CD4-positive, alpha-beta T cell treated with Interferon alpha-2 for 1 hour (primary cell): ENCODE measurements at places on chromosomes 3 and 15.

DNA sequence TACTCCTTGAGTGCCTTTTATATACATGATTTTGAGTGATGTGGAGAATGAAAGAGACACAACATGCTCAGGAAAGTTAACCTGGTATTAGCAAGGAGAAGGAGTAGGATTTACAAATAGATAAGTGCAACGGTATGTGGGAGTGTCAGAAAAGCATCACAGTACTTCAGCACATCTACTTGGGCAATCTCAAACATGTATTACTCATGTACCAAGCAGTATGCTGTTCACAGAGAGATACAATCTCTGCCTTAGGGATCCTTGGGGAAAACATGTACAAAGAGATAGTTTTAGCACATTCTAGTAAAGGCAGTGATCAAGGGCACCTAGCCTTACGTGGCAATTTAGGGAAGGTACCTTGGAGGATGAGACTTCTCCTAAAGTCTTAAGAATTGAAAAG, 146.5 kb downstream of the FILIP1L start:
- no peak for DNase-seq

GRCh38 chr15:56835718-56836171, 82.7 kb upstream of the TCF12 start:
- DNase-seq = no peak

- DNase-seq = no peak
These were observed 637.1 kb upstream of the CCDC54 start for GRCh38 chr3:106740116-106740515.

- peak; percentile 64 for DNase-seq
These were observed 48.7 kb downstream of the BSN start for GRCh38 chr3:49602877-49603411.

DNA sequence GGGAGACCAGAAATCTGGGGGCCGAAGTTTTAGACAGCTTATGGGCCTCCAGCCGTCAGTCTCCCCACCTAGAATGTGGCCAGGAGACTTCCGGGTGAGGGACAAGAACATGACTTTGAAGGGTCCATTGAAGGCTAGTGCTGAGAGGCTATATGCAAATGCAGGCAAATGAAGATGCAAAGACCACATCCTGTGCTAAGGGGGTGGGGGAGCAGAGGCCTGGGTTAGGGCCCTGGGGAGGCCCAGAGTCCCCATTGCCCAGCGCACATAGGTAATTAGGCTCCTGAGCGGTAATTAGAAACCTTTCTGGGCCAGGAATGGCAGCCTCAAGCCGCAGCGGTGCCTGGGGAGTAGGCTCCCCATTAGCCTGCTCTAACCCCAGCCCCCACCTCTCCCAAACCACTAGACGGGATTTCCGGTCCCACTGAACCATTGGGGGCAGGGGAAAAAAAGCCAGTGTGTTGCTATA, 6.8 kb downstream of the CSK start:
- DNase-seq = peak; percentile 60

DNA sequence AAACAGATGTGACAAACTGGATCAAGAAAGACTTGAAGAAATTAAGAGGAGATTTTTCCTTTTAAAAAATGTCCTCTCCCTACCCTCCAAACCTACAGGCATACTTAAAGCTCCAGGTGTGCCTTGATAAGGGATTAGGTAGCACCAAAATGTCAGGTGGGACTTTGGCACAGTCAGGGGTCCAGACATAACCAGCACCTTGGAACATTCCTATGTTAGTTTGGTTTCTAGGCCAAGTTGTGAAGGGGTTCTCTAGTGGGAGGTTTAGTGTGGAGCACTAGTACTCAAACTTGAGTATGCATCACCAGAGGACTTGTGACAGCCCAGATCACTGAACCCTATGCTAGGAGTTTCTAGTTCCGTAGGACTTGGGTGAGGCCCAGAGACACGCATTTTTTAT, 13.9 kb downstream of the ILDR1 start:
- DNase-seq = no peak

GRCh38 chr3:100260081-100260684, 609 bp upstream of the TBC1D23 start:
- DNase-seq = peak; percentile 1
